ENCODE measurements at places on chromosomes 4 and X.

DNA sequence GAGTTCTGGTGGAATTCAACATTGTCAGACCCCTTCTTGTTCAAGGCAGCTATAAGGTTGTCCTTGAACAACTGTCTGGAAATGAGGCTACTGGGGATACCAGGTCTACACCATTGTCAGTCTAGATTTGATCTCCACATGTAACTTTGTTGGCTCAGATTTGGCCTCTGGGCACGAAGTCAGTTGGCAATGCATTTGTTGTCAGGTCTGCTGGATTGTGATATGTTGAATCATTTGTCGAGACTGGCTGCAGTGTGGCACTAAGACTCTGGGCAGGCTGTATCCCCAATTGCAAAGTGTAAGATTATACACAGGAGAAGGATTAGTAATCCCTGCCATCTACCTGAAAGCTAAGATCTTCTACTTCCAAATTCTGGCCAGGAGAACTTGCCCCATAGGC is 26.5 kb downstream of the ZNF81 start:
- DNase-seq = no peak

- peak; percentile 54 for DNase-seq
Observed at GRCh38 chr4:185640811-185641675, 105.7 kb upstream of the PDLIM3 start.

GRCh38 chr4:5705647-5706320 is 2.6 kb downstream of the EVC2 start:
- no peak for DNase-seq

DNA sequence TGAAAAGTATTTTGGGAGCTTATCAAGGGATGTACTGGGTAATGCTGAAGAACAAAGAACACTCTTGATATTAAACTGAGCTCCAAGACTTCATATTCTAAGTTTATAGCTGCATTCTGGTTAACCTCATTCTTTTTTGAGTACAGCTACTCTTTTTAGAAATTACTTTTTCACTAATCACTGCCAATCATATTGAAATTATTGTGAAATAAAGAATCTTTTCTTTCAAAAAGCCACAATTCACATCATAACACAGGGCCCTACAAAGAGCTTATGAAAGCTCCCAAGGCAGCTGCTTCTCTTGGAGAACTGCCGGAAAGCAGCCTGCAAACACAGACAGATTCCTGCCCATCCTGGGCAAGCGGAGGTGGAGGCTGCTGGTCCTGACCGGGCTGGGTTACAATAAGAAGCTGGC is 121.4 kb downstream of the RNF150 start:
- DNase-seq = no peak

DNA sequence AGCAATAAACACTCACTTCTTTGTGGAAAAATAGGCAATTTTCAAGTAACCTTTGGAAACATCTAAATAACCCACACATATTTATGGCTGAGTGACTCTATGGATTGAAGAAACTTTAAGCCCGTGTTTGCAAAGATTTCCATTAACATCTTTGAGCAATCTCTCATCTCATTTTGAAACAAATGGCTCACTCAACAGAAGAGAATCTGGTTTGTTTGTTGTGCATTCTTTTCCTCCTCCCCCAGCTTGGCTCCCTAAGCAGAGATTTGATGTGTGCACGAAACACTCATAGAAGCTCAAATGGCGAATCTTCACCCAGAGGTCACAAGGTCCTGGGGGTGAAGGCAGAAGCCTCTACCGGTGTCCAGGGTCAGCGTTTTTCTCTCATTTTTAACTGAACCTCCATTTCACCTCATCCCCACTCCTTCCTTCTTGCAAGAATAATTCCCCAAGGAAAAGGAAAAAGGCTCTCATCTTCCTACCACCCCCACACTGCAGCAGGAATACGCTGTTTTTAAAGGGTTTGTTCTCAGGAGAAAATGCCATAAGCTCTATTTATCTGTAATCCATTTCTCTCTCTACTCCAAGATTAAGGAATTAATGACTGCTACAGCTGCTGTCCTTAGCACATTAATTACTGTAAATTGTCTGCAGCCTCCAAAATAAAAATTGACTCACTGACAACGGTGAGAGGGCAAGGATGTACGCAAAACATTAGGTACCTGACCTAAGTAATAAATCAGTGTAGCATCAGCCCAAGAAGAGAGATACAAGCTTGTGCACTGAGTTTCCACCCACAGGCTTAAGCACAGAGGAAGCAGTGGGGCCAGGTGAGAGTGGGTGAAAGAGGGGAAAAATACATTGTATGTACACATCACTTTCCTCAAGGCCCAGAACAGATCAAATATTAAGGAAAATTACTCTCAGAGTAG is 307.6 kb upstream of the NOCT start:
- DNase-seq = no peak

GRCh38 chr4:26454961-26455360 is 35.3 kb downstream of the CCKAR start:
- no peak for DNase-seq

- no peak for DNase-seq
Observed at GRCh38 chr4:4333265-4333706, 43.2 kb downstream of the ZBTB49 start.
